Activated CD8-positive, alpha-beta memory T cell treated with anti-CD3 and anti-CD28 coated beads for 4 hours (primary cell): ENCODE measurements at places on chromosomes 5 and 9.

GRCh38 chr9:122991370-122991830 is 42.1 kb upstream of the GPR21 start:
- DNase-seq, result peak; percentile 24

DNA sequence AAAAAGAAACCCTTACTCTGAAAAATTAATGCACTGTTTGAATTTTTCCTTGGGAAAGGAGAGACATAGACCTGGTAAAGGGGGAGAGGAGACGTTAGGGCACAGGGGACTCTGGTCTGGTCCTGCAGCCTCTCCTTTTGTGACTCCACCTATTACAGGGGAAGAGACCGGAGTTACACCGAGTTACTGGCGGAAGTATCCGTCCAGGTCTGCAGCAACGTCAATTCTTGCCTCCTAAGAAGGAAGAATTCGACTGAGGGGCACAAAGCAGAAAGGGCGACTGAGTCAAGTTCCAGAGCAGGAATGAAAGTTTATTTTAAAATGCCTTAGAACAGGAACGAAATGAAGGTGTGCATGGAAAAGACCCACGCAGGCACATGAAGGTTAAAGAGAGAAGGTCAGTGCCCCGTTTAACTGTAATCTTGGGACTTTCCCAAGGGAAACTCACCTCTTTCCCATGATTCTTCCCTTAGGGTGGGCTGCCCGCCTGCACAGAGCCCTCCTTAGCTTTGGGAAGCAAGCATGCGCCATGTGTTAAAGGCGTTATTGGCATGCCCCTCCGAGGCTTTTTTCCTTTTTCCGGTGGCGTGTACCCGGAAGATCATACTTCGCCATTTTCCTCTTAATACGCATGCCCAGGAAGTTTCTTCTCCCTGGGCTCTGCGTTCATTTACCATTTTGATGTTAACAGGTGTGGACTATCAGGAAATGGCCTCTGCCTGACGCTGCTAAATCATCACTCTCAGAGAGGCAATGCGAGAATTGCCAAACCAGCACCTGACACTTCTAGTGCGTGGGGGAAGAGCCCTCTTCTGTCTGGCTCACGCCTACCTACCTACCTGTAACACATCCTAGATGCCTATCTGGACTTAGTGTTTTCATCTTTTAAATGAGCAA is 409.6 kb upstream of the PAPPA start:
- DNase-seq, result no peak

DNA sequence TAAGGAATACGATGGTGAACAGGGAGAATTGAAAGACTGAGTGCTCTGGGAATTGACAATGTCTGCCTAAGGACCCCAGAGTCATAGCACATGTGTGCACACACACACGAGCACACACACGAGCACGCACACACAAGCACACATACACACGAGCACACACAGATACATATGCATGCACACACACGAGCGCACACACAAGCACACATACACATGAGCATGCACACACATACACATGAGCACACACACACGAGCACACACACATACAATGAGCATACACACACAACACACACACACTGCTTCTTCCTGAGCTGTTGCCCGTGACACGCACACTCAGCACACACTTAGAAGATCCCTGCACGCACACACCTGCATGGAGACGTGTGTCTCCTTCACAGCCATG is 10.9 kb upstream of the UNC5A start:
- DNase-seq, result no peak

DNA sequence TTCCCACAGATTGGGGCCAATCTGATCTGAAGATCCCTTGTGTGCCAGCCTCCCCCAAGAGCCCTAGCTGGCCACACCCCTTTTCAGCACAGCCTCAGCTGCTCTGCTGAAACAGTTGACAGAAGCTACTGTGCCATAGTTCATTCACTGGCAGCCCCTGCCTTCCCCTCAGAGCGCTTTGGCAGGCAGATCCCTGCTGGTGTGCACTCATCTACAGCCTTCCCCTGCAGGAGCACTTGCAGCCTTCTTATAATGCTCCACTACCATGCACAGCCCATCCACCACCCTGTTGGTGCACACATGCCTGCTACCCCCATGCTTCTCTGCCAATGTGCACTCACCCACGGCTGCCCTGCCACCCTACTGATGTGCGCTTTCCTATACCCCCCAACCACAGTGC is 471.3 kb downstream of the MTRR start:
- no peak for DNase-seq

DNA sequence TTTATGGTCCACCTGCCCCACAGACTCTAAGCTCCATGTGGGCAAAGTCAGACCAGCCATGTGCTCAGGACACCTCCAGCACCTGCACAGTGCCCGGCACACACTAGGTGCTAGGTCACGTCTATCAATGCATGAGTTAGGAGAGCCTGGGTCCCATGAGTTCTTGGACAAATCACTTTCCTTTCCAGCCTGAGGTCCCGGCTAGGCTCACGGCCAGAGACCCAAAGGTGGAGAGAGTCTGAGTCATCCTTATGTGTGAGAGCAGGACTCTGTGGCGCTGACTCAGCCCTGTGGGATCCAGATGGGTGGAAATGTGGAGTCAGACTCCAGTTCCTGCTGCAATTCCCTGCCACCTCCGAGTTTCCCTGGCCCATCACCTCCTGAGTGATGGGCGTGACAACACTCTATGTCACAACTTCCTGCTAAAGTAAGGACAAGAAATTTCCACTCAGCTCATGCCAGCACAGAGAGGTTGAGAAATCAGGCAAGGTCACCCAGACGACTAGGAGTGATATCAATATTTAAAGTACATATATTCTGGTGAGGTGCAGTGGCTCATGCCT is 2.5 kb upstream of the ST6GALNAC4 start:
- no peak for DNase-seq

GRCh38 chr9:99322299-99322698 is 100.2 kb downstream of the SEC61B start:
- no peak for DNase-seq

DNA sequence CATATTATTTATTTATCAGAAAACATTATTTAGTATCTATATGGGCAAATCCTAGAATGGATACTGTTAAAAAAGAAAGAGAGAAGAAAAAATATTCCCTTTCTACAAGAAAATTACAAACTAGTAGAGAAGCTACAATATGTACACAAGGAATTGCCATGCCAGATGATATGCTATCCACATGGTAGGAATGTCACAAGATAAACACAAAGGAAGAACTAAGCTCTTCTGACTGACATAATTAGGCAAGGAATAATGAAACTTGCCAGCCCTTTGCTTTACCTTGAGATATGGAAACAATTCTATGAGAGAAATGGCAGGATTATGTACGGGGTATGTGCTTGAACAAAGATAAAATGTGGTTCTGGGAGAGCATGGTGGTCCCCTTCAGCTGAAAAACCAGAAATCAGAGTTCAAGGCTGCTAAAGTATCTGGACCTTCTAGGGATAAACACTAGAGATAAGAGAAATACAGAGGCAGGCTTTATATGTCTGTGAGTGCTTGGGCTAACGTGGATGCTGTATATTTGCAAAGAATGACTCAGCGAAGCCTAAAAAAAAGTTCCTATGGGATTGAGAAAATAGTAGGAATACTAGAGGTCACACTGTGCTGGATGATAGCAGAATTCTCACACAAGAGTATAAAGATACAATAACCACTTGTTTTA is 451.6 kb downstream of the TLE1 start:
- DNase-seq, result no peak
